ENCODE measurements at places on chromosomes 7 and 10.
A peak's percentile ranks its signal among the peaks of the same experiment; 100 is the strongest.

DNA sequence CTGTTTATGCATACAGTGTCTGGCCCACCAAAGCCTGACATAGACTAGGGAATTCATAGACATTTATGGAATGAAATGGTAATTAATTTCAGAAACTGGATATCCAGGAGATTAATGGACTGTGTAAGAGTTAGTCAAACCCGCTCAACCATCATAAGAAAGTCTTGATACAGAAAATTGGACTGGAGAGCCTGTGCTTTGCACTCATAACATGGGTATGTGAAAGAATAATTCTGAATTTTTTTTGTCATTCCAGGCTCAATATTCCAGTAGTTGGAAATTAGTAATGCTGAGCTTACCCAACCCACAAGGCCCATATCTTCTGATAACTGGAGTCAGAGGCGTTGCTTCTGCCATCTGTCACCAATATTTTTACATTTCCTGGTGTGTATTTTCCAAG is 799.7 kb upstream of the IGFBP3 start:
- DNase-seq, result no peak

DNA sequence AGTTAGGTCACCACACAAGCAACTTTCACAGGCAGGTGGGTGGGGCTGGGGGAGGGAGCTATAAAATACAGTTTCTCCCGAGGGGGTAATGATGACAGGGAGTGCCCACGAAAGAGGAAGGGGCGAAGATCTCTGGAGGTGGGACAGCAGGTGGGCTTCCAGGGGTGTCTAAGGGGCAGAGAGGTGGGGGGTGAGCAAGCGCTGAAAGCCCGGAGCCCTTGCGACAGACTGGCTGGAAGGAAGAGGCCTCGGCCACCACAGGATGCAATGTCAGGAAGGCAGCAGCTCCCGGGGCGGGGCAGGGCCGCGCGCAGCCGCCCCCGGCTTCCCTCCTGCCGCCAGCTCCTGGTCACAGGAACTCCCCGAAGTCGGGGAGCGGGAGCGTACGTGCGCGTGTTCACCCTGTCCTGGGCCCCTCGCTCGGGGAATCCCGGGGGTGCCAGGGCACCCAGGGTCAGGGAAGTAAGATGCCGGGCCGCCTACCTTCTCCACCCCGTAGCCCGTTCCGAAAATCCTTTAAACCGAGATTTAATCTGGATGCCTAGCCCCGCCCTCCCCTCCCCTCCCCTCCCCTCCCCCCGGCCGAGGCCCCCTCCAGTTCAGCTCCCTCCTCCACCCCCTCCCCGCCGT is 105.2 kb upstream of the PPIF start:
- no peak for DNase-seq

- no peak for DNase-seq
Measured at GRCh38 chr7:116986611-116987565, 33.6 kb downstream of the ST7 start.

DNA sequence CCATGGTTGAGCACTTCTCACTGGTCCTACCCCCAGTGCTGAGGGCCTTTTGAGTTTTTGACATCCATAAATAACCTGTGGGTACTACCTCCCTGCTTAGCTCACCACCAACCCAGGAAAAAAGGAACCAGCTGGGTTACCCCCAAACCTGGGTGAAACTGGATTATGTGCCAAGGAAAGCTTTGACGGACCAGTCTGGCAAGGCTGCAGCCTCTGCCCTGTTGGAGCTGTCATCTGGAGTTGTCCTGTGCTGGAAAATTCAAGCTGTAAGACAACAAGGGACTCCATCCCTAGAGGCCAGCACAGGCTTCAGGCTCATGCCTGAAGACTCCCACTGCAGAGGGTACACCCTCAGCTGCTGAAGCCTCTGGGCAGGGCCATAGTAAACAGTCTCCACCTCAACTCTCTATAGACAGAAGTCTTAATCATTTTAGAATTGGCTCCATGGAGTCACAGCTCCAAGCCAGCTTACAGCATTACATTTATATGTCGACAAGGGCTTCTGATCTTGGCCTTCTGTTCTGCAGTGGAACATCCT is 115.5 kb upstream of the AFAP1L2 start:
- no peak for DNase-seq

GRCh38 chr10:43054593-43054992 is 22.3 kb upstream of the RET start:
- DNase-seq, result no peak

GRCh38 chr7:139750459-139751095 is 27.2 kb downstream of the HIPK2 start:
- no peak for DNase-seq

- DNase-seq, result no peak
Measured at GRCh38 chr7:156703209-156703608, 62.6 kb downstream of the RNF32 start.

GRCh38 chr10:24382979-24383663 is 174.2 kb downstream of the KIAA1217 start:
- no peak for DNase-seq

DNA sequence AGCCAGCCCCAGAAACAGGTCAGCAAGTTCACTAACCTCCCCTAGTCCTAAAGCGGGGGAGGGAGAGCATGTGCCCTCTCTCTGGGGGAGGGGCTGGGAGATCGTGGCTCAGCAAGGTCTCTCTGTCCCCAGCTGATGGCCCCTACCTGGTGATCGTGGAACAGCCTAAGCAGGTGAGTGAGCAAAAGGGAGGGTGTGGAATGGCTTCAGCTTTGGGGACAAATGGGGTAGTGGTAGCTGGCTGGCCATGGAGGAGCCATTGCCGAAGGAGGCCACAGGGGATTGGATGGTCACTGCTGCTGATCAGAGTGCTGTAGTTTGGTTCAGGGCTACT is 779 bp downstream of the NFKB2 start:
- no peak for DNase-seq

GRCh38 chr7:1513657-1514095 is 9.5 kb upstream of the INTS1 start:
- no peak for DNase-seq

DNA sequence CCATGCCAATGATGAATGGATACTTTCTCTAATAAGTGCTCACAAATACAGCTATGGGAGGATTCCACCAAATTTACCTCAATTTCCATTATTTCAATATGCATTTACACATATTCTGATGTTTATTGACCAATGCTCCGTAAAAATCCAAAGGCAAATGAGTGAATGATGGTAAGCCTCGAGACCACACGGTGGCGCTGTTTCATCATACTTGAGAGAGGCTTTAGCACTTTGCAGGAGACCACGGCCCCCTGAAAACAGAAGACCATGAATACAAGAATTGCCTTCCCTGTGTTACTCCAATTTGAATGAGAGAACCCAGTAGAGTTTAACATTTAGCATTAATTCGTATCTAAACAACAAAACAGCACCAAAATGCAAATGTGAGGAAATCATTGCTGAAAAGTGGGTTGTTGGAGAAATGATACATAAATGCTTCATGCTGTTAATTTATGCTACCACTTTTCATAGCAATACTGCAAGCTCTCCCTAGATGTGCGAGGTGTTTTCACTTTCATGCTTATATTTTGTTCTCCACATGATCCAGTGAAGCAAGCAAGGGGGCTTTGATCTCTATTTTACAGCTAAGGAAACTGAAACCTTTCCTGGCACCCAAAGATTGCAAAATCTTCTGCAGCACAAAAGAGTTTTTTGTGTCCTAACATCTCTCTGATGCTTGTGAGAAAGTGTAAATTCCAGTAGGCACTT is 35.4 kb downstream of the TRIL start:
- peak; percentile 61 for DNase-seq

- DNase-seq, result peak; percentile 32
Measured at GRCh38 chr7:22885797-22886261, 63.2 kb upstream of the TOMM7 start.

- DNase-seq, result no peak
Measured at GRCh38 chr7:32221736-32222135, 151.5 kb upstream of the PDE1C start.

DNA sequence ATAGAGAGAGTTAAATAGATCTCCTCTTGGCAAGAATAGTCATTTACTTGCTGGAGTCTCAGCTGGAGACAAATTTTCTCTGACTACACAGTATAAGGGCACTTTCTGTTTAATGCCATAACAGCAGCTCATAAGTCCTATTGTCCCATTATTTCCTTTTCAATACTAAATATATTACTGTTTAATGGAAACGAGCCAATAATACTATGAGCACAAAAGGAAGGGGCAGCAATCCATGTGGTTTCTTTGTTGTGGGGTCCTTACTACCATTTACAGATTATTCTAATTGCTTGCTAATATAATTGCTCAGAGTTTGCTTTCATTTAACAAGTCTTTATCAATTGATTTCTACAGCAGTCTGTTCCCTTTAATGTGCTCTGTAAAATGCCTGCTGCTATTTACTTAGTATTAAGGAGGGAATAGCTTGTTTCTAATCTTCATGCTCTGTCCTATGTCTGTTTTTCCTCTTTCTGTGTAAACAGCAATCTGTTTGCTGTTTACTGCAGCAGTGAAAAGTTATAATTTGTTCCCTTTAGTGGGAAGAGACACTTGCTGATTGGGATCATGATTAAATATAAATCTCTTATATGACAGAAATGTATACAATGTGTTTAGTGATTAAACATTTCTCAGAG is 296.2 kb upstream of the SMIM30 start:
- no peak for DNase-seq

GRCh38 chr7:134289841-134290240 is 26.9 kb downstream of the SLC35B4 start:
- no peak for DNase-seq

DNA sequence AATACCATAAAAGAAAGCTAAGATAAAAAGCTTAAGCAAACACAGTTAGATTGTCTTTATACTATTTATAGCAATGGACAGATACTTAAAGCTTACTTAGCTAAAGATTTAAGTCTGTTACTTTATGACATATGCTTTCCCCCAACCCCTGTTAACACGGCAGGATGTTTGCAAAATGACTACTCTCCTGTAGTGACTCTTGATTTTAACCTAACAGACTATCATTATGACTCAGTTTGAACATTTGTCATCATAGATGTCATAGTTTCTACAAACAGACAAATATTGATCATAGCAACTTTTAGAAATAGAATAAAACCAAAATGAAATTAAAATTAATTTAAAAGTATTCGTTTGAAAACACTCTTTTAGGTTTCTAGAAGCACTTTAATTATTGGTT is 7.8 kb upstream of the COMMD3 start:
- DNase-seq, result no peak

- DNase-seq, result no peak
Measured at GRCh38 chr10:28215930-28216329, 86.9 kb downstream of the MPP7 start.

- no peak for DNase-seq
Measured at GRCh38 chr10:59672150-59672875, 37.3 kb downstream of the SLC16A9 start.
